ENCODE measurements at places on chromosomes 6 and 20.

DNA sequence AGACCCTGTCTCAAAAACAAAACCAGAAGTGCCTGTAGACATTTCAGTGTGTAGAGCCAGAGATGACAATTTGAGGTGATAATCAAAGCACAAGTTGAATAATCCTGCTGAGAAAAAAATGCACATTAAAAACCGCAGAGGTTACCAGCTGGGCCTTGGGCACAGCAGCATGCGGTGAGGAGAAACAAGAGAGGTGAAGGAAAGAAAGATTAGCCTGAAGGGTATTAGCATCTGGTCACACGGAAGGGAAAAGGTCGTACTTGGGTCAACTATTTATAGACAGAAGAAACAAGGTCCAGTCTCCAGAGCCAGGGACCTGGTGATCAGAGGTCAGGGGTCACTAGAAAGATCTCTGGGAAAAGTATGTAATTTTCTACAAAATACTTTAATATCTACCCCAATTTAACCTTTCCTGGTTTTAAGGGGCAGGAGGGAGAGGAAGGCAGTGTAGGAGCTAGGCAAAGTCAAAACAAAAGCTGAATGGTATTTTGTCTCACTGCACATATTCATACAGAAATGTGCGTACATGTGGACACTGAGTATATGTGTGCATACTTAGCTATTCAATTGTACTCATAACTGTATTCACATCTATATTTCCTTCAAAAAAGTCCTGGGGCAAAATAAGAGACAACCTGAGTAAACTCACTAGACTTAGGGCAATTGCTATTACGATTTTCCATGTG lies 10.1 kb downstream of the MAP7 start:
- DNase-seq, result no peak

DNA sequence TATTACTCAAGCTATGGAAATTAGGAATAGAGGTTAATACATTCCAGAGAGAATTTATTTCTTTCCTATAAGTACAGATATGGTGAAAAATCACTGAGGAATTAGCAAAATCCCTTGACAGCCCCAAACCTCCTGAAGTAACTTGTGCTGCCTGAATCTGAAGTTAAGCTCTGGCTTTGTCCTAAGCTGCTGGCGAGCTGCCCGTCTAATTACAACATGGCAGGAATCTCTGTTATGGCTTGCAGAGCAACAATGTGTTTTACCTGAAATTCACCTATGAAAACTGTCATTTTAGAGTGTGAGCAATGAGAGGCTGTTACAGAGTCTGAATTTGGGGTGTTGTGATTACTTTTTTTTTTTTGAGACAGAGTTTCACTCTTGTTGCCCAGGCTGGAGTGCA lies 22.5 kb upstream of the IYD start:
- DNase-seq, result no peak

GRCh38 chr6:46207174-46207573 lies 36.4 kb upstream of the ENPP5 start:
- DNase-seq, result no peak

- DNase-seq, result no peak
Observed at GRCh38 chr20:3728354-3728753, 4.1 kb upstream of the HSPA12B start.

All from stimulated activated CD4-positive, alpha-beta T cell treated with anti-CD3 and anti-CD28 coated beads, Interleukin-15, amount 100 ng/mL, for 1 hour (primary cell).